ENCODE measurements at places on chromosomes 3 and 15.
A peak's percentile ranks its signal among the peaks of the same experiment; 100 is the strongest.

- no peak for DNase-seq
Measured at GRCh38 chr3:119492128-119492527, 6.2 kb upstream of the TIMMDC1 start.

DNA sequence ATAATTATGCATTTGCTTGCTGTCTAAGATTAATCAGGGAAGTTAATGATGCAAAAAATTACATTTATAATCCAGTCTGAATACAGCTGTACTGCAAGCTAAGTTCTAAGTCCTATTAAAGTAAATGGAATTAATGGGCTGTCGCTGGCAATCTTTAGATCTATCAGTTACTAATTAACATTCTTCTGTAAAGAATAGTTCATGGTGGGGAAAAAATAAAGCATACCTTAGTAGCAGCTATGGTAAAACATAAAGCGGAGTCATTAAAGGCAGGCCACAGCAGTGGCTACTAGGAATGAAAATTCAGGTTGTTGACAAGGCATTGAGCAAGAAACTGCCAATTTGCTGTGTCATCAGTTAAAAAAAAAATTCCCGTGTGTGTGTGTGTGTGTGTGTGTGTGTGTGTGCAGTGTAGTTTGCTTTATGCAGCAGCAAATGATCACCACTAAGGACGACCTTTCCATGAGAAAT is 129.8 kb downstream of the ZNF385D start:
- DNase-seq, result no peak

DNA sequence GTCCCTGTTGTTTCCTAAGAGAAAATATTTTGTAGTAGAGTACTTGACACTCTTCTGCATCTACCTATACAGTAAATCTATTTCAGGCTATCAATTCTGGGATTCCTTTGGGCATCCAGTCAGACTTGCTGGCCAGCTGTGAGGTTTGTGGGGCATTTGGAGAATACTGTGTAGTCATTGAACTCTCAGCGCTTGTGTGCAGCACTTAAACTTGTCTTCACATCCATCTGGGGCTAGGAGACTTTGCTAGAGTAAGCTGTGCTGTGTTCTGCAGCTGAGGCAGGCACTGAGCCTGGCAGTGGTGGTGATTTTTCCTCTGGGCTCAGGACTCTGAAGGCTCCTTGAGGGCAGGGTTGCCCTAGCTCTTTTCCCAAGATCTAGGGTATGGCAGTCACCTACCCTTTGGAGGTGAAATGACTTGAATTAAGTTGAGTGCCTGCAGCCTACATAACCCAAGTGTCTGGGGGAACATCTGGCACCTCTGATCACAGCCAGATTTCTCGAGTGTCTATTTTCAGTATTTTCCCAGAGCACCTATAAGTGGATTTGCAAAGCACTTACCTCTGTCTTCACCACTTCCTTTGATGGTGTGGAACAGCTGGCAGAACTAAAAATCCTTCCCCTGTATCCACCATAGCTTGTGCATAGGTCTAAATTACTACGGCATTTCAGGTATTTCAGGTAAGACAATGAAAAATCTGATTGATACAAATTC is 19.3 kb downstream of the CLSTN2 start:
- no peak for DNase-seq

DNA sequence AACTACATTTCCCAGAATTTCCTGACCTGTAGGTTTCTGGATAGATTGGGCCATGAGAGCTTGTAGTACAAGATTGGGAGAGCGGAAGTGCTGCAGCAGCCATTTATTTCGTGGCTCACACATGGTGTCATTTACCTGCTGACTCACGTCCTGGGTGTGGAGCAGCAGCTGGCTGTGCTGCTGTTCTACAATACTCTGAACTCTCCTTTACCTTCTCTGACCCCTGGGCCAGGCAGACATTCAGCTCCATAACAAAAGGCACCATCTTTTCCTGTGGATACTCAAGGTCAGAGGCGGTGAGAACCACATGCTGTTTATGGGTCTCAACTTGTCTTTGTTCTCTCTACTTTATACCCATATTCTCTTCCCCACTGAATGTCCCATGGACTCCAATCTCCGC is 490.2 kb downstream of the IGSF11 start:
- DNase-seq, result no peak

DNA sequence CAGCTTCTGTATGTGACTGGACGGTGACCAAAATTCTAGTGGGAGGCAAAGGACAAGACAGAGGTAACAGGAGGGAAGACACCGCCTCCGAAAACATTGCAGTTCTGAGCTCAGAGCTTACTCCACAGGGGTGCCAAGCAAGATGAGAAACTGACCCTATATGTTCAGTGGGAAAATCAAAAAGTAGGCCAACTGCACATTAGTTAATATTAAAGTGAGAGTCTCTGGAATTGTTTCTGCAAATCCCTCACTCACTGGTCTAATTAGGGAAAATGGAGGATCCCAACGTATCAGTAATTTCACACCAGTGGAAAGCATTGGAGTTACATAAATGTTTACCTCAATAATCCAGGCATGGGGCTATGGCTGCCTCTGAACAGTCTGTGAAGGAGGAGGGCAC is 313.3 kb upstream of the KCNH8 start:
- DNase-seq, result no peak

GRCh38 chr3:54527953-54528352 is 399.9 kb downstream of the LRTM1 start:
- no peak for DNase-seq

GRCh38 chr3:43215663-43216275 is 70.6 kb upstream of the SNRK start:
- no peak for DNase-seq

DNA sequence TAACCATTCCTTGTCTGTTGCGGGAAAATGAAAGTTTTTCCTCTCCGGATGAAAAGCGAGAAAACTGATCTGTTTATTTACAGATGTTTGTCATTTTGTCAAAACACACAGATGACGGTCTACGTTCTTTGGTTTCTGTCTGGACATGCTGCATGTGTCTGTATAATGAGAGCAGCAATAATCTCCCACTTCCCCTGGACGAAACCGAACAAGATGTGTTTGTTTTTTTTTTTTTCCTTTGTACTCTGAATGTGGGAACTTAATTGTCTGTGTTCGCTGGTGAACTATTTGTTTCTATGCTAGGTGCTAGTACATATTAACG is 33.6 kb downstream of the PTPRG start:
- no peak for DNase-seq

DNA sequence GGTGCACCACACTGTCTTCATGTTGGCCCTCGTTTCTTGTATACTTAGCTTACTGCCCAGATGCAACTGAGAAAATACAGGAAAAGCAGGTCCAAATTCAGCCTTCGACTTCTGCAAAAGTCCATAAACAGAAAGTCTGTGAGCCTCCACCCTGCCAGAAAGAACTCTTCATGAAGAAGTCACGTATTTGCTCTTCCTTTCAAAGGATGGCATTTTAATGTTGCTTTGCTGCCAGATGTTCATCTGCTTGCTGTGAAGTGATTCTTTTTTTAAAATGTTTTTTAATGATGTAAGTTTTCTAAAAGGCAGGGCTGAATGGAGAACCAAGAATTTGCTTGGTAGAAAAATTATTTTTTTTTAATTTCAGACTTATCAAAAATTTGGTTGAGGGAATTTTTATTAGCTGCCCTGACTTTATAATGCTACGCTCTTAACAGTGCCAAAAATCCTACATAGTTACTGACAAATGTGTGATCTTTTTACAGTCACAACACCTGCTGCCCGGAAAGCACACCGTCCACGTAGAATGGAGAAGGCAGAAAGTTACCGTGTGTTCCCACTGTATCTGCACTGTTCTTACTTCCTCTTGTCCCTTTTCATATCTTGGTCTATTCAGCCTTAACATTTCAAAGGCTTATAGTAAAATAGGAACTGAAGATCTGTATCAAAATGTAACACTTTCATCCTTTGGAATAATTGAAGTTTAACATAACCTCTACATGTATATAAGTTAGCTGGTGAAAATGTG is 136.3 kb downstream of the LRRC28 start:
- DNase-seq, result peak; percentile 39

GRCh38 chr3:109098079-109098644 is 19.8 kb downstream of the MORC1 start:
- DNase-seq, result no peak

- no peak for DNase-seq
Measured at GRCh38 chr15:50353251-50353974, 1.6 kb downstream of the GABPB1 start.

- no peak for DNase-seq
Measured at GRCh38 chr15:61668444-61668843, 391.8 kb downstream of the VPS13C start.
